ENCODE measurements at places on chromosomes 7 and 10.

DNA sequence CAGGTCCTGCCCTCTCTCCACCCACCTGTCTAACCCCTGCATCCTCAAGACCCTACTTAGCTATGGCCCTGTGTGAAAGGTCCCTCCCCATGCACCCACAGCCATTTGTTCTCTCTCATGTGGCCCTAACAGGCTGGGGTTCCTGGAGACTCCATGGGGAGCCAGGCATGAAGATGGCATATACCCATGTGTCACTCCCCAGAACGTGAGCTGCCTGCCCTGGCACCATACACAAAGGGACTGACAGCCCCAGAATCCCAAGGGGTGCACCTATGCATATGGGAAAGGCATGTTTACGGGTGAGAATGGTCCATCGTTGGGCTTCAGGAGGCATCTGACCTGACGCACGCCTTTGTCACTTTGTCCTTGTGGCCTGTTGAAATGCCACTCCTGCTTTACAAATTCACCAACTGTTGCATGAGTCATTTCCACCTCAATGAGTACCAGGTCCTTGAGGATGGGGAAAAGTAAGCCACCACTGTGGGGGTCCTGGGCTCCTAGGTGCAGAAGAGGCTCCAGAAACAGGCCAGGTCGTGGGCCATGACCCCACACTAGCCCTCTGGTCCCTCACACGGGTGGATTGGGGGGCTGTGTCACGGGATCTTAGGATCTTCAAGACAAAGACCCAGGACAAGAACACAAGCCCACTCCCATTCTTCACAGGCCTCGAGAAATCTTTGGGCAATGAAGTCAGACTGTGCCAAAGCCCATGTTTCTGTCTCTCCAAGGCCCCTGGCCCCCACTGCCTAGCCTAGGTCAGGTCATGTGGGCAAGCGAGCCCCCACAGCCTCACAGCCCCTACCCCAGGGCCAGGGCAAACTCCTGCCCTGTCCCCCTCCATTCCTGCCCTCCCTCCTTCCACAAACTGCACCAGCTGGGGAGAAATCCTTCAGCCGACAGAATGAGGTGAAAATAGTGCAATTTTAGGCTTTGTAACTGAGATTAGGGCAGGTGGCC, 8.6 kb downstream of the GPRIN2 start:
- DNase-seq = no peak

DNA sequence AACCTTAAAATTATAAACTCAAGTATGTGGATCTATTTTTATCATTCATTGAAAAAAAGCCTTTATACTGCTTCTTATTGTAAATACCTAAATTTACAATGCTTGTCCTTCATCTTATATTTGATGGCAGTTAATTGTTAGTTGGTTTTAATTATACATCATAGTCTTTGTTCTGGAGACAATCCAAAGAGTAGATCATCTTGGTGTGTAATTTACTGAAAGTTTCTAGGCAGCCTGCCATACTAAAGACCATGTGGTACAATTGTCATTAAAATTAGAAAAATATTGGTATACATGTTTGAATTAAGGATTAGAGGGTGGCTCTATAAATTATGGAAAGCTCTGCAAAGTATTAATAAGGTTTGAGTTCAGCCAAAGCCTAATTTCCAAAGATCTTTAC, 231.4 kb downstream of the KCND2 start:
- no peak for DNase-seq

GRCh38 chr10:67804395-67804678, 33.7 kb downstream of the DNAJC12 start:
- DNase-seq = no peak

GRCh38 chr10:60048091-60048501, 141.7 kb upstream of the CCDC6 start:
- DNase-seq = no peak

DNA sequence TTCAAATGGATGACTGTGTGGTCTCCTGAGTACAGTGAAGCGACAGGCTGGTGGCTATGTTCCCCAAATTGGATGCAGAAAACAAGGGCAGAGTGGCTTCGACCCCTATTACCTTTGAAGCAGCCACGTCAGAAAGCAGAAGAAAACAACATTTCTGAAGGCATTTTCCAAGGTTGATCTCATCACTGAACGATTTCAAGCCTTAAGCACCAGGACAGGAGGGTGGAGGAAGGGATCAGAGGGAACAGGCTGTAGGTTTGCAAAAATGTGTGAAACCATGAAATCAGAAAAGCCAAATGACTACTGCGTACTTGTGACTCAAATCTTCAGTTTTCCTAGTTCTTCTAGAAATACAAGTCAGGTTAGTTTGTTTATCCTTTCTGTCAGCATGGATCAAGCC, 181.0 kb upstream of the TMEM106B start:
- no peak for DNase-seq

DNA sequence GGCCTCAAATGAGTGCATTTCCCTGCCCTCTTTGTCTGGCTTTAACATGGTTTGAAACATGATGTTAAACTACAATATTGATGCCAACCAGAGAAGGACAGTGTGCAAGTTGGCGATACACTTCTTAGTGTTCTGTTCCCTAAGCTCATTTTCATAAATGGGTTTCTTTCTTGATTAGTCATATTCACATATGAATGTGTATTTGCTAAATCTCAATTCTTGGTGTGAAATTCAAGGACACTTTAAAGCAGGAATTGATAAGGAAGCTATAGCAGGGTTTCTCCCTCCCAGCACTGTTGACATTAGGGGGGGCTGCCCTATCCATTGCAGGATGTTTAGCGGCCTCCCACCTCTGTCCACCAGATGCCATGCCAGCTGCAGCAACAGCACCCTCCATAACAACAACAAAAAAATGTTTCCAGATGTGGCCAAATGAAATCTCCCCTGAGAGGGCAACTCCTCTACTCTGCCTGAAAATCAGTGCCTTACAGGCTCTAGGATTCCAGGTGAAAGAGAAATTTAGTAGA, 13.1 kb downstream of the CCNY start:
- DNase-seq = no peak

GRCh38 chr7:47338026-47338425, 243.9 kb downstream of the TNS3 start:
- no peak for DNase-seq

DNA sequence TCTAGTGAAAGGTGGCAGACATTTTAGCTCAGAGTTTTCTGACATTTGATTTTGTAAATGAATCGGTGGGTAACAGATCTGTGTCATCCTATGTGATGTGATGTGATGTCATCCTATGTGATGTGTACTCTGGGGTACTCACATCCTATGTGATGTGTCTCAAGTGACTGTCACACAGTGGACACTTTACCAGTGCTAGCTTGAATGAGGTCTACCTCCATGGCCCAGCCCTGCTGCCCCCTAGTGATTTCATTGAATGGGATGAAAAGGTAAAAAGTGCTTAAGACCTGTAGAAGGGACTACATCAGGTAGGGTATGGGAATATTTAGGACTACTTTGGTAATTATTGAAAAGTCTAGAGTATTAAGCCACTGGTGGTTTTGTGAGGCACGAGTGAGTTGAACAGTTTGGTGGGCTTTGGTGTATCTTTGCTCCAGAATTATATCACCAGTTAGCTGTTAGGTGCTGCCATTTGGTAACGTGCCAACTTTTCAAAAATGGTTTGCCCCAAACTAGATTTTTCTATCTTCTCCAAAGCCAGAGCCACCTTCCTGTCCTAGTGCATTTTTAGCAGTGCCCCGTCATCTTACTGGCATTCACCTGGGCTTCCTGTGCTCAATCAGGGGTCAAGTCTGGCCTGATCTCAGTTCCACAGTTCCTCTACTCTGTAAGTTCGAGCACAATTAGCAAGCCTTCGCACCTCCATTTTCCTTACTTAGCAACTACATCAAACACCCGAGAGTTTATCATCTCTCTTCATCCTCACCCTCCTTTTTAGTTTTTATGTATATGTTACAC, 9.7 kb downstream of the EIF4H start:
- no peak for DNase-seq

DNA sequence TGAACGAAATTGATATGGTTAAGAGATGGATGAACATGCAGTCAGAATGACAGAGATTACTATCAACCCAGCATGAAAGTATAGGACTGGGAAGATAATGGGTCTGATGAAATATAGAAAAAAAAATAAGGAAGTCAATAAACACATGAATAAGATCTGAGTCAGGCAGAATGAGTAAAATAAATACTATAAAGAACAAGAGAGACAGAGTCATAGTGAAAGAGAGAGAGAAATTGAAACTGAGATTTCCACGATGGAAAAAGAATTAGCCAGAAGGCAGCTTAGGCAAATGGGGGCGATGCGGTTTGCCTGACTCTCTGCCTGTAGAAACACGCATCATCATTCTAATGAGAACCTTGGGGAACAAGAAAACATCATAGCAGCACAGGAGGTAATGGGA, 26.6 kb downstream of the SEMA3D start:
- DNase-seq = no peak

GRCh38 chr10:113891476-113891875, 37.0 kb downstream of the NHLRC2 start:
- no peak for DNase-seq

DNA sequence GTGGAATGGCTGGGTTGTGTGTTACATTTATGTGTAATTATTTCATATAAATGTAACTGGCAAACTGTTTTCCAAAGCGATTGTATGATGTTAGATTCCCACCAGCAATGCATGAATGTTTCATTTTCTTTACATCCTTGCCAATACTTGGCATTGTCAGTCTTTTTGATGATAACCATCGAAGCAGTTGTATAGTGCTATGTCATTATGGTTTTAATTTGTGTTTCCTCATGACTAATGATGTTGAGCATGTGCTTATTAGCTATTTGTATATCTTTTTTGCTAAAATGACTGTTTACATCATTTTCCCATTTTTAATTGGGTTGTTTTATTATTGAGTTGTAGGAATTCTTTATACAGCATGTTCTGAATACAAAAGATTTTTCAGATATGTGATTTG, 22.3 kb downstream of the AHCYL2 start:
- no peak for DNase-seq

- DNase-seq = no peak
Observed at GRCh38 chr7:84060000-84060399, 134.6 kb downstream of the SEMA3A start.

- DNase-seq = no peak
Observed at GRCh38 chr7:16402091-16402490, 19.2 kb downstream of the CRPPA start.

DNA sequence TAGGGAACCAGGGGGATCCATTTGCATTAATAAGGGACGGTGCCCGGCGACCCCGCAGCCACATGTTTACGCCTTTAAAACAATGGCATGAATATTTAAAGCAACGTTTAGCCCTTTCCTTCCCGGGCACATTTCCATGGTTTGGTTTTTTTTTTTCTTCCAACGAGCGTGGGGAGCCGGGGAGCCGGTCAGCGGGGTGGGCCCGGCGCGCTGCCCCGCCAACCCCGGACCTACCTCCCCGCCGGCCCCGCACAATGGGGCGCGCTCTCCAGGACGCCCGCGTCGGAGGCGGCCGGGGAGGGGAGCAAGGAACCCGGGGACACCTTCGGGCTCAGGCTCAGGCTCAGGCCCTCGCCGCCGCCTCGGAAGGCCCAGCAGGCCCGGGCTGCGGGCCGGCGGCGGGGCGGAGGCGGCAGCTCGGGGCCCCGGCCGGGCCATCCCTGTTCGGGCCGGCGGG, 1.0 kb downstream of the SEPHS1 start:
- DNase-seq = no peak

- no peak for DNase-seq
Observed at GRCh38 chr10:77339166-77339565, 298.4 kb downstream of the KCNMA1 start.

GRCh38 chr10:17344206-17344605, 110.2 kb downstream of the ST8SIA6 start:
- DNase-seq = no peak

DNA sequence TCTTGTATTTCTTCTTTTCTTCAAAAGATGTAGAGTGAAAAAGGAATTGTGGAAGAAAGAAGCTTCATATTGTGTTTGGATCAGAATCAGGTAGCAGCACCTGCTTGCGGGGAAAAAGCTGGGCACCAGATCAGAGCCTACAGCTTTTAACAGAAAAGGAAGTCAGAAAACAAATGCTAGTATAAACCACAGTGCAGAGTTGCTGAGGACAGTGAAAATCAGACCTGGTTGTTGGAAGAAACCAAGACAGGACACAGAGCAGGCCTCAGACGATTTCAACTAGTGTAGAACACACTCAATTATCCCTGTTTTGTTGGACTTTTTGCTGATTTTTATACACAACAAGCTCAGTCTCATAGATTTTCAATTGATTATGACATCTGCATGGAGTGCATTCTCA, 221.4 kb downstream of the PTN start:
- no peak for DNase-seq

DNA sequence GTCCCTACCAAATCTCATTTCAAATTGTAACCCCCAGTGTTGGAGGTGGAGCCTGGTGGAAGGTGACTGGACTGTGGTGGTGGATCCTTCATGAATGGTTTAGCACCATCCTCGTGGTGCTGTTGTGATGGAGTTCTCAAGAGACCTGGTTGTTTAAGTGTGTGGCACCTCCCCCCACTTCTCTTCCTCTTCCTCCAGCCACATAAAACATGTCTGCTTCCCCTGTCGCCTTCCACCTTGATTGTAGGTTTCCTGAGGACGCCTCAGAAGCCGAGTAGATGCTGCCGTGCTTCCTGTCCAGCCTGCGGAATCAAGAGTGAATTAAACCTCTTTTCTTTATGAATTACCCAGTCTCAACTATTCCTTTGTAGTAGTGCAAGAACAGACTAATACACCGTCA, 21.0 kb downstream of the GRB10 start:
- no peak for DNase-seq

Measured in activated CD4-positive, CD25-positive, alpha-beta regulatory T cell treated with anti-CD3 and anti-CD28 coated beads, Interleukin-2, amount 50 U/mL, for 16 hours (primary cell).